ENCODE measurements at places on chromosomes 11 and 22.

DNA sequence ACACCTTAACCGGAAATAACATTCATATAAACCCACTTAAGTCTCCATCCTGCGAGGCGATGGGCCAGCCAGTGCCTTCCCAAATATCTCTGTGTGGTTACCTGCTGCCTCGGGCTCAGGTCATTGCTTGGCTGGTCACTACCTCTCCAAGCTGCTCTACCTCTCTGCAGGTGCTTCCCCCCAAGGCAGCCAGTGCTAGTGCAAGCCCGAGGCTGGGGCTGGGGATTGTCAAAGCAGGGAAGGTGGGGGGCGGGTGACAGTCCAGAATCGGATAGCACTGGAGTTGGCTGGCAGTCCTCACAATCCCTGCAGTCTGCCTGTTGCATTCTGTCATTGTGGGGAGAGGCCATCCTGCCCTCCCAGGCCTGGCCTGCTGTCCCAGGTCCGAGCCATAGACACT is 11.1 kb downstream of the MCHR1 start:
- no peak for DNase-seq

DNA sequence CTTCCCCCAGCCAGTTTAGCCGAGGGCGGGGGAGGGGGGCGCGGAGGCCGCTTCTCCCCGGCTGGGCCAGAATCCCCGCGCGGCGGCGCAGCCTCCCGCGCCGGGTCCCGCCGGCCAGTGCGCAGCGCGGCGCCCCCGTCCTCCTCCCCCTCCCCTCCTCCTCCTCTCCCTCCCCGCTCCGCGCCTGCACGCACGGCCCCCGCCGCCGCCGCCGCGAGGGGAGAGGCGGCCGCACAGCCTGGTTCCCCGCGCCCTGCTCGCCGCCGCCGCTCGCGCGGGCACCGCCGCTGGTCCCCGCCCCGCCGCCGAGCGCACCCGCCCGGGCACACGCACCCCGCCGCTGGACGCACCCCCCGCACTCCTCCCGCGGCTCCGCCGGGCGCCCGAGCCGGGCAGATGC is at the start of gene FLRT1:
Gene FLRT1 (plus strand): TSS at position 356 of the 400 bp plus-strand sequence. CDS start 80,337 bp downstream, outside the sequence.
- no peak for DNase-seq

GRCh38 chr11:61505640-61506155 is 2.9 kb upstream of the LRRC10B start:
- DNase-seq = no peak

DNA sequence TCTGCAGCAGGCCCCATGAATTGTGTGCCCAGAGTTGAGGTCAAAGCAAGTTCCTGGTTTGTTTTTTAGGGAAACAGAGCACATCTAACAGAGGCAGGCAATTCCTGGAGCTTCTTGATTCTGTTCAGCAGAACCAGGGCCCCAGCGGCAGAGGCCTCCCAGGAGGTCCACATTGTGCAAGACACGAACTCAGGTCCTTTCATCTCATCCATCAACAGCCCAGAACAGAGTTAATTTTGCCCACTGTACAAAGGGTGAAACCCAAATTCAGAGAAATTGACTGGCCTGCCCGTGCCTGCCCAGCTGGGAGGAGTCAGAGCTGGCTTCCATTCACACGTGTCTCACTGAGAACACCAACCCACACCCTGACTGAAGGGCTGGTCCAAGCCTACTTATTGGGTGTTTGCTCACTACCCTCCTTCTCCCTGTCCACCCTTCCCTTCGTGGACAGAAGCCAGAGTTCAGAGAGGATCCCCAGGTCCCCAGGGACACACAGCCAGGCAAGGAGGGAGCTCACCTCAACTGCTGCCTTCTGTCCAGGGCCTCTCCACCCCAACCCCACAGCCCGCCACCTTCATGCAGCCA is 607.1 kb downstream of the TBC1D22A start:
- no peak for DNase-seq

GRCh38 chr11:57935402-57936049 is 88.2 kb upstream of the OR9Q1 start:
- no peak for DNase-seq

DNA sequence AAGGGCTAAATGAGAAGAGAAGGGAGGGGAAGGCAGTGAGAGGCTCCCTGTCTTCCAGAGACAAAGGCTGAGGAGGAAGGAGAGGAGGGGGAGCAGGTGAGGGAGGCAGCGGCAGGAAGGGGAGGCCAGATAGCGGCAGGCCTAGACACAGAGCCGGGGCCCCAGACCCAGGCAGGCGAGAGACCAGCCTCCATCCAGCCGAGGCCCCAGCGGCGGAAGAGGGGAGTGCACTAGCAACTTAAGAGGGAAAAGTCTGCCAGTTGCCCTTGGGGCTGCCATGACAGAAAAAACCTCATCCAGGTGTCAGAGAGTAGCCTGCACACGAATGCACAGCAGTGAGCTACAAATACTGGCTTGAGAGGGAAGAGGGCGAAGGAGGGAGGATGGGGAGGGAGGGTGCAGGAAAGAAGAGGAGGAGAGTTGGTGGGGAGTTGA is 46.7 kb downstream of the IGLL1 start:
- DNase-seq = peak; percentile 23

DNA sequence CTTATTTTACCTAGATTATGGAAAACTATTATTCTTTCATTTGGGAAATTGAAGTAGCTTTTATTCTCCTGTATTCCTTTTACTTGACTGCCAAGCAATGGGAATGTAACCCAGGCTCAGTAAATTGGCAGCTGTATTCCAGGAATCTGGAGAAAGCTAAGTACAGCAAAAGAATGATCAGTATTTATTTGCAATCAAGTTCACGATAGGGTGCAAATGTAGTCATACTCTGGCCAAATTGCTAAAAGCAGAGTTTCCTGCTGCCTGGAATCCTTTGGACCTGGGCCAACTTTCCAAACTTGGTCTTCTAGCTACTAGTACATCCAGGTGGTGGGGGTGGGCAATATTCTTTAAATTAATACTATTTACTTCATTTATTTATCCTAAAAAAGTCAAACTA is 286.0 kb upstream of the CTSC start:
- DNase-seq = no peak

DNA sequence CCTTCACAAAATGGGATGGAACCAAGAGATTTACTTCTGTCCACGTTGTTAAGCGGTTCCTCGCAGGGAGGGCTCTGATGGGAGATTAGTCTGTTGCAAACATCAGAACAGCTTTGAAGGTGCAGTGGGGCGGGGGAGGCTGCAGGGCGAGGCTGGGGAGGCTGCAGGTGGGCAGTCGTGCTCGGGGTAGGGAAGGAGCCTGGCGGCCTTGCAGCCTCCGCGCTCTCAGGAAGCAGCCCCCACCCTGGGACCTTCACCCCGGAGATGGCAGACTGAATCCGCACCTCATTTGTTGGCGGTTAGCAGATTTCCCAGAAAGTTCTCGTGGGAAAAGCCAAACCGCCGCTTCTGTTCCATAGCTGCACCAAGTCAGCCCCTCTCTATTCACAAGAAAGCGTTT is 237.3 kb downstream of the BRD1 start:
- no peak for DNase-seq

DNA sequence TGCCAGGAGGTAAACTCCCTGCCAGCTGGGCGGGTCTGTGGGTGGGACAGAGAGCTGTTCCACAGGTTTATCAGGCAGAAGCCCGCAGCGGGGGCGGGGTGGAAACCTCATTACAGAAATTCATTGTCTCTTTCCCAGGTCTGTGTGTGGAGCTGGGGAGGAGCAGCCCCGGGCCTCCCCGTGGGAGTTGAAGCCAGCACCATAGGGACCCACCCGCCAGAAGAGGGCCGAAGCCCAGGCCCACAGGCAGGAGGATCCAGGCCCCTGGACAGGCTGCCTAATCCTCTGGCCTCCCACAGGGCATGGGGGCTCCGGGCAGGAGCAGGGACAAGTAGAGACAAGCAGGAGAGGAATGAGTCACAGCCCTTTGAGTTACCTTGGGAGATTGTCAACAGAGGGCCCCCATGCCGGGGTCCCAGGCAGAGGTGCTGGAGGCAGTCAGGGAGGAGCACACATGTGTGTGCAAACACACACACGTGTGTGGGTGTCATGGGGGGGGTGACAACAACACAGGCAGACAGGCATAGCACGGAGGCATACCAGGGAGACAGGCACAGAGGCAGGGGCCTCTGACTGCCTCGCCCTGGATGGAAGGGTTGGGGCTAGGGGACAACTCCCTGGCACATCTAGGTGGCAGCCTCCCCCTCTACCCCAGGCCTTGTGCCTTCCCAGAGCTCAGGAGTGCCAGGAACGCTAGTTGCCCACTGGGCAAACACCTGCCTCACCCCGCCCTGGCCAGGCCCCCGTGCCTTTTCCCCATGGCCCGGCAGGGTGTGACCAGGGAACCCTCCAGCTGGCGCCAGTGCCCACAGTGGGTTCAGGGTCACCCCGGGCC is 1.4 kb downstream of the CDC42BPG start:
- DNase-seq = no peak

DNA sequence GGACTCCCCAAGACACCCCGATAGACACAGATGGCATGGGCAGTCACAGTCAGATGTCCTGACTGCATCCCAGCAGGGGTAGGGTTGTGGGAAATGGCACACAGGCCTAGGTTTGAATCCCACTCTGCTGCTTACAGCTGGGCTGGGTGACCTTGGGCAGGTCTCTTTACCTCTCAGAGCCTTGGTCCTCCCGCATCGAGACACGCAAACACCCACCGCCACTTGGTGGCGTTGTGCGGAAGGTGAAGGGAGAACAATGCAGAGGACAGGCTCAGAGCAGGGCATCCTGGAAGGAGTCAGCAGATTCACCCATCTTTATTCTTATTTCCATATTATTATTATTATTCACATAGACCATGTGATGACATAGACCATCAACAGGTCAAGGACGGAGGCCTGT is 140.5 kb downstream of the MIAT start:
- DNase-seq = no peak

Data from NCI-H1105 (cell line).